ENCODE measurements at places on chromosomes 5 and 9.
A peak's percentile ranks its signal among the peaks of the same experiment; 100 is the strongest.

GRCh38 chr5:50415912-50416311 is 25.2 kb downstream of the EMB start:
- DNase-seq: peak; percentile 9

DNA sequence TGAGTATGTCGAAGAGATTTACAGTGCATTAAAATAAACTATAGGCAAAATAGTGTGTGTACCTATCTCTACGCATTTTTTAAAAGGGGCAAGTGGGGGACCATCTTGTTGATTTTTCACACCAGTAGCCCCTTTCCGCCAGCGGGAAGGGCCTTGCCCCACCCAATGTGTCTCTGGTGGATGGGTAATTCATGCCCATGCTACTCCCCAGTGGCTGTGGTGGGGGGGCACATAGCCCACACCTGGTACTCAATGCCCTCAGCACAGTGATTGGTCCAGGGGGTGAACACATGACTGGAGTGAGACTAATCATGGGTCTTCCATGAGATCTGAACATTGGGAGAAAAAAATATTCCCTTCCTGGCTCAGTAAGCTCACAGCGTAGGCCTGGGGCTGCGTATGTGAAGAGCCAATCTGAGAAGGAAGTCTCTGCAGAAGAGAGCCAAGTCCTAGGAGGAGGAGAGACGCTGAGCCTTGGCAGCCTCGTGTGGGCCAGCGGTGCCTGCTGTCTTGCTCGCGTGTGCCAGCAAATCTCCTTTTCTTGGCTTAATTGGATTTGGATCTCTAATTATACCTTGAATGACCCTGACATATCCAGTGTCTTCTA is 103.4 kb downstream of the ADAMTS2 start:
- no peak for DNase-seq

DNA sequence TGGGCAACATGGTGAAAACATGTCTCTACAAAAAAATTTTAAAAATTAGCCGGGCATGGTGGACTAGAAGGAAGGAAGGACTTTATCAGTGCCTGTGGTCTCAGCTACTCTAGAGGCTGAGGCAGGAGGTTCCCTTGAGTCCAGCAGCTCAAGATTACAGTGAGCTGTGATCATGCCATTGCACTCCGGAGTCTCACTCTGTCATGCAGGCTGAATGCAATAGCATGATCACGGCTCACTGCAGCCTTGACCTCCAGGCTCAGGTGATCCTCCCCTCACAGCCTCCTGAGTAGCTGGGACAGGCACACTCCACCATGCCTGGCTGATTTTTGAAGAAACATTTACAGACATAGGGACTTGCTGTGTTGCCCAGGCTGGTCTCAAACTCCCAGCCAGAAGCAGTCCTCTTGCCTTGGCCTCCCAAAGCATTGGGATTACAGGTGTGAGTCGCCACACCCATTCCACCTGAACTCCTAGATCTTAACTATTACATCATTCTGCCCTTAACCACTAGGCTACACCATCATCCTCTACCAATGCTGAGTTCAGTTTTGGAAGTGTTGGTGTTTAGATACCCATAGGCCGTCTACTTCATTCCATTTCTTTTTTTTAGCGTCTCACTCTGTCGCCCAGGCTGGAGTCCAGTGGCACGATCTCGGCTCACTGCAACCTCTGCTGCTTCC is 2.0 kb upstream of the URM1 start:
- no peak for DNase-seq

- DNase-seq: no peak
Observed at GRCh38 chr9:27564670-27565069, 8.6 kb downstream of the C9orf72 start.
